ENCODE measurements at places on chromosomes 5 and 9.

GRCh38 chr5:148912146-148912545, 85.7 kb downstream of the ADRB2 start:
- DNase-seq = no peak

DNA sequence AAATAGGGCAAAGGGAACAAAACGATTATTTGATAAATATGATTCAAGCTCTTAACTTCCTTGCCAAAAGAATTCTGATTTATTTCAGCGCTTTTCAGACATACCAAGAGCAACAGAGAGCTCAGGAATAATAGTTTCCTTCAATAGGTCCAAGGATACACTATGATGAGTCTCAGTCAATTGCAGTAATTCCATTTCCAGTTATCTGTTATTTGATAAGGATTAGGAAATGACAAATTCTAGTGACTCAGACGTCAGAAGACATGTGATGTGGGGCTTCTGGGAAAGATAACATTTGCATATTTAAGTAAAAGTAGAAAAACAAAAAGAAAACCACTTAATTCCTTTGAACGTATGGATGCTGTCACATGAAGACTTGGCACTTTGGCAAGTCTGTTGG, 1250.8 kb upstream of the CDH18 start:
- DNase-seq = no peak

GRCh38 chr5:43304525-43304924, 8.7 kb downstream of the HMGCS1 start:
- no peak for DNase-seq

DNA sequence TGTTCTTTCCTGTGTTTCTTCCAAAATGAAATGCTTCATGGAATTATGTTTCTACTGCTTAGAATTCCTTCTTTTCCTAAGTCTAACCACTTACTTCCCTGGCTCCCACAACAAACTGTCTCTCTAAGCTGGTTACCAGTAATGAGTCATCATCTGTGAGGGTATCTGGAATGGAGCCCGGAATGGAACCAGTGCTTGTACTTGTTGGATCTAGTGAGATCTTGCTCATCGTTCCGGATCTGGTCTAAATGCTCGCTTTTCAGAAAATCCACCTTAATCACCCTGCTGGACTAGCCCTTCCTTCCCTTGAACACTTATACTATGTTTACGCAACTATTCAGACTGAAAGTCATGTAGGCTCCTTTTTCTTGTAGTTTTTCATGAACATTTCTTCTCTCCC, 184.8 kb downstream of the PBX3 start:
- peak; percentile 100 for DNase-seq

GRCh38 chr9:110143950-110144545, 63.9 kb downstream of the C9orf152 start:
- no peak for DNase-seq

- DNase-seq = no peak
These were observed 14.2 kb upstream of the FOXB2 start for GRCh38 chr9:77005216-77005615.

DNA sequence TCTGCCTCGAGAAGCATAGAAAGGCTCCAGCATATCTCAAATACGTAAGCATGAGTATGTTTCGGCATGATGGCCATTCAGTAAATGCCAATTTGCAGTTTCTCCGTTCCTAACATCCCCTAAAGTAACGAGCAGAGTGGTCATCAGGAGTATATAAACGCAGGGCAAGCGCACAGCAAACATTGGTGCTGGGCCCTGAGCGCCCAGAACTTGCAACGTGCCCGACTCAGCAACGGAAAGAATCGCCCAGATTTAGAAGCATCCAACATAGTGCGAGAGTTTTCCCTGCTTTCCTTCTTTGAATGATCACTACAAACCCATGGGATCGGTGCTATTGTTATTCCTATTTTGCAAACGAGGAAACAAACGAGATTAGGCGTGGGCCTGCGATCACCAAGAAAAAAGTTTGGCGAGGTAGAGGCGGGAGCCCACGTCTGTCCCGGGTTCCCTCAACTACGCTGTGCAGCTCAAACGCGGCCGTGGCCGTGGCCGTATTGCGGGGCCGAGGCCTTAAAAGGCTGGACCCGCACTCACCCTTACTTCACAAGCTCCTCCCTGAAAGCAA, 505 bp downstream of the RPS14 start:
- DNase-seq = no peak

DNA sequence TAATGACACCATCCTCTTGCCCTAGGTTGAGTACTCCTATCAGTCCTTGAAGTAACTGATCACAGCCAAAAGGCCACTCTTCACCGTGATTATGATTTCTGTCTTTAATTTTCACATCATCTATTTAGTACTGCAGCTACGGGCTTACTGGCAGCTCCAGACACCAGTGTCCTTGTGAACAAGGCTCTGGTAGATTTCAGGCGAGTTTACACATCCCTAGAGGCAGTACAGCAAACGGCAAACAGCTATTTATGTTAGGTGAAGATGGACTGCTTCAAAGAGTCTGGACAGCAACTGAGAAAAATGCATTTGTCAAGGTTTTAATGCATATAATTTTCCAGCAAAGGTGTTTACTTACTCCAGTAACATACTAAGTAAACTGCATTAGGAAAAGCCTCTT, 396.9 kb downstream of the KDM4C start:
- DNase-seq = no peak

GRCh38 chr9:2087500-2088313, 72.6 kb downstream of the SMARCA2 start:
- DNase-seq = peak; percentile 66

DNA sequence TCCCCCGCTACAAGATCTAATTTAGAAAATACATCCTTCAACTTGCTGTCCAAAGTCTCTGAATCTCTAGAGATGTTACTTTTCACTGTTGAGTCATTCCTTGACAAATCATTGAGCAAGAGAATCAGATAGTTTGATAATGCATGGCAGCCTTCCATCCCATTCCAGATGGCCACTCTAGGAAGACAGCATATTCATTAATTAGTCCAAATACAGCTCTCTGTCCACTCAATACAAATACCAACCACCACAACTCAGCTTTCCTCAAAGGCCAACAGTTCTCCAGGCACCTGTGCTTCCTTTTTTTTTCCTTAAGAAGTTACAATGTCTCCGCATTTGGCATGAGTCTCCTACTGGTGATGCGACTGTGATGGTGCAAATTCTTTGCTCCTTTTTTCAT, 72.3 kb downstream of the DROSHA start:
- no peak for DNase-seq

DNA sequence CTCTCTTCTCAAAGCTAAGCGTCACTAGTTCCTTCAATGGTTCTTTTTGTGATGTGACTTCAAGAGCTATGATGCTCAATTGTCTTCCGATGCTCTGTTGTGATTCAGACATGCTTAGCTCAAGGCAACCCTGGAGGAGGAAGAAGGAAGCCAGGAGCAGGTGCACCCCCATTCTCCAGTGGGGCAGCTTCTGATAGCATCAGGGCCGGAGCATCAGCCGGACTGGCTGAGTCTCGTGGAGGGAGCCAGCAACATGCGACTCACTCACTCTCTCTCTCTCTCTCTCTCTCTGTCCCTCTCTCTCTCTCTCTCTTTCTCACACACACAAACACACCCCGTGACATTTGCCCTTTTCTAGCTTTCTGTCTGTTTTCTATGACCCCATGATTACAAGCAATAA, 140.2 kb downstream of the HSD17B3 start:
- DNase-seq = no peak

- DNase-seq = no peak
These were observed 444.7 kb downstream of the TLE1 start for GRCh38 chr9:81244631-81245030.

DNA sequence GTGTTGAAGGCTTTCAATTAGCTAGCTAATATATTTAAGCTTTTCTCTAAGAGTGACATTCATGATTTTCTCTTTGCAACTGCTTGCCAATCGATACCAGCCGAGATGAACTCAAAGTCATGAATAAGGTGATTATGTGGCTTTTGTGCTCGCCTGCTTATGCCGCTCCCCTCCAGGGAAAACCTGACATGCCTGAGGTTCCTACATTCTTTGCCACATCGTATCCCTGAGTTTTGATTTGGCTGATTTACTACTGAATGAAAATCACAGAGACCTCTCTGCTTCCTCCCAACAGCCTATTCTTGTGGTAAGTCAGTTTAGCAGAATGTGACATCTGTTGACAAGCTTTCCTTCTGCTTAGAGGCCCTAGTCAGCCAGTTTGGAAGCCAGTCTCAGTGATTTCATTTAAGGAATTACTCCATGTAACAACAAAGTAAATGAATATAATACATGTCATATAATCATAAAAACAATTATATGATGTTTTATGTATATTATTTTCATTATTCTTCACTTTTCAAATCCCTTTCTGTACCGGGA, 513.4 kb downstream of the CSNK1G3 start:
- DNase-seq = no peak

DNA sequence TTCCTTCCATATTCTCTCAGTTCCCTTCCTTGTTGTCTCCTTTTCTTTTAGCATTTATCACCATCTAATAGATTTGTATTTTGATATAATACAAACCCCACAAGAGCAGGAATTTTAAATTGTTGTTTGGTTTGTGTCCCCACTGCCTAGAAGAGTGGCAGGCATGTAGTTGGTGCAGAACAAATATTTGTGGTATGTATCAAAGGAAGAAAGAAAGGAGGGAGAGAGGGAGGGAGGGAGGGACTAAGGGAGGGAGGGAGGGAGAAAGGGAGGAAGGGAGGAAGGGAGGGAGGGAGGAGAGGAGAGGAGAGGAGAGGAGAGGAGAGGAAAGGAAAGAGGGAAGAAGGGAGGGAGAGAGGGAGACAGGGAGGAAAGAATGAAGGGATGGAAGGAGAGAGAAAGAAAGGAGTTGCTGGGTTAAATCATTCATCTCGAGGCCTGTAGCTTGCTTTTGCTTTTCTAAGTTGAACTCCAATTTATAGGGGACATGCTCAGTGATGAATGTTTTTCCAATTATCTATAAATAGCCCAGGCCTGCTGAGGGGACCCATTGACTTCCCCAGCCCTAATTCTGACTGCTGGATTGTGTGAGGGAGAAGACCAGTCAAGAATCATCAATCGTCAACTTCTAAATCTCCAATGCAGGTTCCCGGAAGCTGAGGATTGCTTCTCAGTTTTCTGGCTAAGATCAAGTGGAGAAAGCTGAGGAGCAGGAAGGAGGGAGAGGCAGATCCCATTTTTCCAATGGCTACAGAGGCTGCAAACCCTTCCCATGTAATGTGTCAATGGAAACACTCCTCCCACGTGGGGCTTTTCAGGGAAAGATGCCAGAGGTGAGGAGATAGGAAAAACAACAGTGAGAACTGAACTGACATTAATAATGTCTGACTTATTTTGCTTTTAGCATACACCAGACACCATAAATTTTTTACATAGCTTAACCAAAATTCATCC, 320.7 kb downstream of the ASTN2 start:
- DNase-seq = no peak

GRCh38 chr5:33685873-33686755, 205.7 kb downstream of the ADAMTS12 start:
- no peak for DNase-seq

GRCh38 chr5:149801307-149801990, 71.3 kb downstream of the PPARGC1B start:
- DNase-seq = no peak

DNA sequence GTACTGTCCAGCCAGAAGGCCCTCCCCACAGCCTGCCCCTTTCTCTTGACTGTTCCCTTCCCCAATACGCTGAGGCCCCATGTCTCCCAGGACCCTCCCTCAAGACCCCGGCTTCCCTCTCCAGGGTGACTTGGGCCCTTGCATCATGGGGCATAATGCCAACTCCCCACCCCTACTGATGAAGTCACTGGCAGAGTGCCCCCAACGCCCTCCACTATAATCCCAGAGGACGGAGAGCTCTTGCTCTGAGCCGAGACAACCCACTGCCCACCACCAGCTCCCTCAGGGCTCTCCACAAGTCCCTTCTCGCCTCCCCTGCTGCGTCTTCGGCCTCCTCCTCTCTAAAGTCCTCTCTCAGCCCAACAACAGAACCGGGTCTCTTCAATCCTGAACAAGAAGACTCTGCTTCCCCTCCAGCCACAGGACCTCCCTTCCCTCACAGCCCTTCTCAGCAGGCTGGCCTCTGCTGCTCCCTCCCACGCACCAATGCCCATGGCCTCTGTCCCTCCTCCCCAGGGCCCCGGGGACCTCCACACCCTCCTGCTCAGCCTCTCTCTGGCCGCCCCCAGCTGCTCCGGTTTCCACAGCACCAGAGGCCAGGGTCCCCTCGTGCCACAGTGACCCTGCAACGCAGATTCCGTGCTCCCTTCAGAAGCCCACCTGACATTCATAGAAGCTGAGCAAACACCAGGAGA, 47.6 kb downstream of the ADAMTS2 start:
- DNase-seq = no peak

- peak; percentile 90 for DNase-seq
These were observed 3.7 kb downstream of the TLN1 start for GRCh38 chr9:35728041-35728971.

- DNase-seq = no peak
These were observed 565.4 kb downstream of the TLR4 start for GRCh38 chr9:118269623-118270022.

- DNase-seq = no peak
These were observed 138.9 kb downstream of the WDR41 start for GRCh38 chr5:77353251-77353650.

GRCh38 chr5:147057051-147057450, 177.8 kb upstream of the STK32A start:
- no peak for DNase-seq

- no peak for DNase-seq
These were observed 129.4 kb upstream of the ICE1 start for GRCh38 chr5:5293029-5293428.

DNA sequence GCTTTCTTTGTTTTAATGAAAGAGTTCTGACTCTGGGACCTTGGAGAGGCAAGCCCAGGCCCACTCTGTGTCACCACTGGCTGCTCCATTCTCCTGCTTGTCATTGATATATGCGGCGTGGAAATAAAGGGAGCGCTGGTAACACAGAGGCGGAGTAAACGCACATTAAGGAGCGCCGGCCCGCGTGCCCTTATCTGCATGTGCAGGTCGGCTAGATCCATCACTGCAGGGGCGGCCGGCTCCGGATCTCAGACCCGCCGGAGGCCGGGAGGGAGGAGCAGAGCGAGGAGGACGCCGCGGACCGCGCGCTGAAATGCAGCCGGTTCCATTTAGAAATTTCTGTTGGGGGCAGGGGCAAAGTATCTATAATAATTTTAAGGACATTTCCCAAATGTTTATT, 70.8 kb downstream of the MRPL36 start:
- DNase-seq = no peak

- no peak for DNase-seq
These were observed 410.3 kb upstream of the PRR16 start for GRCh38 chr5:120053841-120054240.

- peak; percentile 81 for DNase-seq
These were observed 56.2 kb upstream of the LPAR1 start for GRCh38 chr9:111094433-111094924.

GRCh38 chr9:131658377-131659129, 81.3 kb downstream of the RAPGEF1 start:
- peak; percentile 84 for DNase-seq
